ENCODE measurements at places on chromosomes 11 and 22. TPM values are rescaled to one million over a fixed set of nuclear protein-coding genes. Genes with fewer than 3 reads are reported as not detected.
A peak's percentile ranks its signal among the peaks of the same experiment; 100 is the strongest.

DNA sequence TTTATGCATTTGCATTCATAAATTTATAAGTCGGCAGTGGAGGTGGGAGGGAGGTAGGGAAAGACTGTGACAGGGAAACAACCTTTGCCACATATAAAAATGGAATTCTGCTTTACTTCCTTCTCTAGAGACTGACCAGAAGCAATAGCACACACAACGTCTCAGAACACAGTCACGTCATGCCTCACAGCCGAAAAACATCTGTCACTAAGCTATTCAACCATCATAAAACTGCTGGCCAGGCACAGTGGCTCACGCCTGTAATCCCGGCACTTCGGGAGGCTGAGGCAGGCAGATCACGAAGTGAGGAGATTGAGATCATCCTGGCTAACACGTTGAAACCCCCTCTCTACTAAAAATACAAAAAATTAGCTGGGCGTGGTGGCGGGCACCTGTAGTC lies 101.0 kb upstream of the CHRM4 start:
- peak; percentile 15 for DNase-seq

DNA sequence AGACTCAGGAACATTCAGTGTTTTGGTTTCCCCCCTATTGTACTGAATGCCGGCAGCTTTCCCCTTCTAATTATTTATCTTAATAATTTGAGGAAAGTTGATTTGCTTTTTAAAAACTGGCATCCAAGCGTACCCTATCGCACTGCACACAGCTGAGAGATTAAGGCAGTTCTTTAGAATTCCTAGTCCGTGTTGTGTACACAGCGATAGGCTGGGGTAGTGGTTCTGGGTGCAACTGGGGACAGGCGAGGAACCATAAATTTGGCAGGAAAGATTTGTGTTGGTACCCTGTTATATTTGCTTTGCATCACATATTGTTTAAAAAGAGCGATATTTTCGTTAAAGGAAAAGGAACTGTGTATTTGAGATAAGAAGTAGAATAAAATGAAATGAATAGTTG lies 39.2 kb downstream of the PTPRJ start:
- no peak for DNase-seq

GRCh38 chr11:11408436-11409221 lies 55.6 kb upstream of the CSNK2A3 start:
- no peak for DNase-seq

DNA sequence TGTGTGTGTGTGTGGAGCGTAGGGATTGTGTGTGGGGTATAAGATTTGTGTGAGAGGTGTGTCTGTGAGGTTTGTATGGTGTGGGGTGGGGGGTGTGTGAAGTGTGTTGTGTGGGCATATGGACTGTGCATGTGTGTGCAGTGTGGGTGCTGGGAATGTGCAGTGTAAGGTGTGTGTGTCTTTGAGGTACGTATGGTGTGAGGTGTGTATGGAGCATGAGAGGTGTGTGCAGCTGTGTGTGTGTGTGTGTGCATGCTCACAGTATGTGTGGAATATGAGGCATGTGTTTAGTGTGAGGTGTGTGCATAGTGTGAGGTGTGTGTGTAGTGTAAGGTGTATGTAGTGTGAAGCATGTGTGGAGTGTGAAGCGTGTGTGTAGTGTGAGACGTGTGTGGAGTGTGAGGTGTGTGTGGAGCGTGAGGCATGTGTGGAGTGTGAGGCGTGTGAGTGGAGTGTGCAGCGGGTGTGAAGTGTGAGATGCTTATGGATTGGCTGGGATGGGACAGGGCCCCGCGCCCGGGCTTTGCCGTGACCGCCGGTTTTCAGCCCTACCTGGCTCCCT lies 1.7 kb upstream of the TMPRSS6 start:
- DNase-seq, result no peak

DNA sequence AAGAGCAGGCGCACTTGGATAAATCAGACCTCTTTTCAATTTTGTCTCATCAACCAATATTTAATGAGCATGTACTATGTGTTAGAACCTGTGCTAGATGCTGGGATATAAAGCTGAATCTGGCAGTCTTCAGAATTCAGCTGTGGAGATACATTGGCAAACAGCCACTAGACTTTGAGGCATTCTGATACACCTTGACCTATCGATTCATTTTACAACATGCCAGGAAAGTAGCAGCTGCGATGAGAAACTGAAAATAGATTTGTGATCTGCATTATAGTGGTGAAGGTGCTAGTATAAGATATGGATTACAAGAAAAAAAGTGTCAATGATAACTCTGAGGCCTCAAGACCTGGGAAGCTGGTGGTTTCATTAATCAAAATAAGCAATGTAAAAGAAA lies 1338.1 kb upstream of the TENM4 start:
- DNase-seq, result no peak

DNA sequence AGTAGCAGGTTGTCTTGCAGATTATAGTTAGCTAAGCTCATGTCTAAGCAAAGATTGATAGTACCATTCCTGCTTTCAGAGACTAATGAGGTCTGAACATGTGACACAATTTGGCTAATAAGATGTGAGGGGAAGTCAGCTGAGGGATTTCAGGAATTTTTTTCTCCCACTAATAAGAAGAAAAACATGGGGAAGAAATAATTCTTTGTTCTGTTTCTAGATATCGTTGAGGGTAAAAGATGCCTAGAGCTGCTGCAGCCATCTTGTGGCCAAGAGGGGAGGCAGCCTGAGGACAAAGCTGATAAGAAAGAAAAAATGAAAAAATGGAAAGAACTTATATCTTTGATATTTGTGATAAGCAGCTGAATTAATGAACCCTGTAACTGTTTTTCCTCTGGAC lies 1334.4 kb downstream of the LRRC4C start:
- DNase-seq, result no peak

- no peak for DNase-seq
Observed at GRCh38 chr22:29184849-29185490, 20.7 kb upstream of the EMID1 start.

- DNase-seq, result no peak
Observed at GRCh38 chr11:12402025-12402424, 24.7 kb downstream of the PARVA start.

- no peak for DNase-seq
Observed at GRCh38 chr11:47189100-47189834, 3.0 kb upstream of the PACSIN3 start.

DNA sequence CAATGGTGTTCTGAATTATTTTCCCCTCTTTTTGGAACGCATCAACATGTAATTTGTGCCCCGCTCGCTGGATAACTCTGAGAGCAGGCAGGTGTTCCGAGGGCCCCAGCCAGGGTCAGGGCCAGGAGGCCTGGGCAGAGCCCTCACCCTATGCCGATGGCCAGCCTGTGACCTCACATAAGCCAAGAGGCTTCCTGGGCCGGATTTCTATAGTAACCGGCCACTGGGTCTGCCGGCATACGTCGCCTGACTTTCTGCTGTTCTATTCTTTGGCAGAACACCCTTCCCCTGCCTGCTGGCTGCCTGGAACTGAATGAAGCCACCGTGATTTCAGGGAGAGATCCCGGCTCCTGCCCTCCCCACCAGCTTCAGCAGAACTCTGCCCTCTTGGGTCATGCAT lies 375.2 kb downstream of the SHANK2 start:
- DNase-seq, result no peak

- DNase-seq, result no peak
Observed at GRCh38 chr11:27319072-27319471, 43.9 kb downstream of the CCDC34 start.

- no peak for DNase-seq
Observed at GRCh38 chr11:131808470-131808869, 438.1 kb downstream of the NTM start.

GRCh38 chr11:44443836-44444769 lies 121.4 kb upstream of the CD82 start:
- DNase-seq, result no peak

DNA sequence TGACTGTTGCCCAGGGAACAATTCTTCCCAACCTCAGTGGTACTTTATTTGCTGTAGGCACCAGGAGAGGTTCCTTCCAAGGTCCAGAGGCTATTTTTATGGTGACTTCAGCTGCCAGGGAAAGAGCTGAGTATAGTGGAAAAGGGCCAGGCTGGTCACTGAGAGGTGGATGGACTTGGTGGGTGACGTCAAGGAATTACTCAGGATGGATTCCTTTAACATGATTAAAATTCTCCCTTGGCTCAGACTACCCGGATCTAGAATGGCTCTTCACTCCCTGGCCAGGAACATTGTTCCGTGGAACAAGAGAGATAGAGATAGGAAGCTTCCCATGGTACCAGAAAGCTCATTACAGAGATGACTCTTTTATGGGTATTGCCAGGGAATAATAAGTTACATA lies 8.7 kb upstream of the CALCA start:
- DNase-seq, result no peak

DNA sequence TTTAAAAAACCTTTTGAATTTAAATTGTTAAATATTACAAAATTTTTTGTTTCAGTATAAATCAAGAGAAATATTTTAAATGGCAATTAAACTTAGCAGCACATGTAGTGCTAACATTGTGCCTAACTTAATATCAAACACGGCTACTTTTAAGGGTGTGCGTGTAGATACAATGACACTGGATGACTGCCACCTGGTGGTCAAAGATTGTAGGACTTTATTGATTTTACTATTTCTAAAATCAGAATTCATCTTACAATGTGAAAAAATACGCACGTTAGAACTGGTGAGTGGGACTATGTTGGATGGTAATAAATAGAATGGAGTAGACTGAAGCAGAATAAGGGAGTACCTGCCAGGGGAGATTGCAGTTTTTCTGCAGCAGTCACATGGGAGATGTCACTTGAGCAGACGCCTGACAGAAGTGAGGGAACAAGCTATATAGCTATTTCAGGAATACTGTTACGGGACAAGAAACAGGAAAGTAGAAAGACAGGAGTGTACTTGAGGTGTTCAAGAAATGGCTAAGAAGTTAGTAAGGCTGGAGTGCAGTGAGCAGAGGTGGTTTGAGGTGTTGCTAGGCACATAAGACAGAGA lies 52.9 kb downstream of the UVRAG start:
- peak; percentile 49 for DNase-seq

- no peak for DNase-seq
Observed at GRCh38 chr22:38987171-38987895, 5.2 kb downstream of the APOBEC3B start.

GRCh38 chr22:28903080-28903479 lies 19.7 kb downstream of the ZNRF3 start:
- no peak for DNase-seq

DNA sequence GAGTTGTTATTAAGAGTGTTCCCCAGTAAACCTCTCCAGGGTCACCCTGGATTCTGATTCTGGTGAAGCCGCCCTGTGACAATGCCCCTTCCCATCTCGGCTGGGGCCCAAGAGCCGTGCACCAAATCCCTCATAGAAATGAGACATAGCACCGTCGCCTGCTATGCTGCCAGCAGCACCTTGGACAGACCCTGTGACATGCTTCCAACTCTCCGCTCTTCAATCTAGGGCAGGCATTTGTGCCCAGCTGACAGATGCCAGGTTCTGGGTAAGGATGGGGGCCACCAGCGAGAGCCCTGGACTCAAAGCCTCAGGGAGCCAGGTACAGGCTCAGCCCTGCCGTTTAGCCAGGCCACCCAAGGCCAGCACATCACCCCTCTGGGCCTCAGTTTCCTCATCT lies 55.8 kb upstream of the TCF20 start:
- DNase-seq, result no peak

GRCh38 chr11:117385906-117386305 lies 58.3 kb downstream of the CEP164 start:
- DNase-seq, result no peak

PATE2 gene
- polyA plus RNA-seq, result not detected
